ENCODE measurements at places on chromosomes 2 and 18.

GRCh38 chr18:63182310-63182772 lies 137.2 kb downstream of the BCL2 start:
- DNase-seq: no peak

GRCh38 chr18:71371951-71372605 lies 1083.2 kb downstream of the SOCS6 start:
- no peak for DNase-seq

GRCh38 chr2:236738896-236739295 lies 169.3 kb downstream of the ACKR3 start:
- no peak for DNase-seq

DNA sequence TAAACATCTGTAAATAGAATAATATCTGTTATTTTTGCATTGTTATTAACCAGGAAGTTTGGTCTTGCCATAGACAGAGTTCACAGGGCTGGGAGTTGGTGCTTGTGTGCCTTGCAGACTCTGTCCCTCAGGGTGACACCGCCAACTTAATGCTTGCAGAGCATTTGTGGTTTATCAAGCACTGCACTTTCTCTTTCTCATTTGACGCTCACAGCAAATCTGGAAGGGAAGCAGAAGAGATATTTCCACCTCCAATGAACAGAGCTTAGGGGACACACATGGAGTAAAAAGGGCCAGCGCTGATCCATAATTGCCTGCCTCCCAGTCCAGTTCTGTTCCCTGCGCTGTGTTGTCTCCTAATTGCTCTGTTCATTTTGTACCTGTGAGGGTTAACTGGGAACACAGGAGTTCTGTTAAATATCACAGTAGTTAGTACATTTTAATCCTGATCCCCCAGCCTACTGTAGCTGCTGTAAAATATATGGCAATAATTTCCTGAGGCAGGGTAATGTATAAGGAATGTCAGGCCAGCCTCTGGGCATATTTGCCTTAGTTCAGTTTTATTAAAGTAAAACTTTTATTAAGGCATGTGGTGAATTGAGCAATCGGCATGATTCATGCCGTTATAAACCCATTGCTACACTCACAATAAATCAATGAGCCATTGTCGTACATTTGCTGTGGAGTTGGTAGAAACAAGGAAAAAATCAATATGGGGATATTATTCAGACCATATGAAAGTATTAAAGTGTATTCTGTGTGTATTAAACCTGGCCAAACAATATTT lies 182.5 kb upstream of the OSR1 start:
- no peak for DNase-seq

- no peak for DNase-seq
Observed at GRCh38 chr2:99698896-99699295, 209.1 kb upstream of the REV1 start.

GRCh38 chr2:211251016-211251415 lies 694.6 kb downstream of the CPS1 start:
- no peak for DNase-seq

GRCh38 chr2:203361922-203362321 lies 33.7 kb downstream of the ABI2 start:
- DNase-seq: no peak

DNA sequence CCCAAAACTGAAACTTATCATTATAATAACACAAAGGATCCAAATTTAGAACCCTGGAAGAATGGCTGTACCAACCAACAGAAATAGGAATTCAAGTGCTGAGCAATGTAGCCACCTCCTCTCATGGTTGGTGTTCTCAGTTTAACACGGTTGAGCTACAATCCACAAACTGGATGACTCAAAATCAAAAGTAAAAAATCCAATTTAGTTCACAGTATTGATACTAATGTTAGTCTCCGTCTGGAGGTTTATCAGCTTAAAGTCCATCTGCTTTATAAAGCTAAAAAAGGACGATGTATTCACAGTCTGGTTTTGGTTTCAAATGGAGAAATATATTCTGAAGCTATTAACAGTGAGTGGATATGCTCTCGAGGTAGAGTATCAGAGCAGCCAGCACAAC lies 40.5 kb downstream of the CNTNAP5 start:
- no peak for DNase-seq

GRCh38 chr2:37543999-37544557 lies 127.4 kb downstream of the CDC42EP3 start:
- DNase-seq: no peak

Measured in left hindlimb (tissue), 1 donor.